ENCODE measurements at places on chromosomes 3 and 15.

DNA sequence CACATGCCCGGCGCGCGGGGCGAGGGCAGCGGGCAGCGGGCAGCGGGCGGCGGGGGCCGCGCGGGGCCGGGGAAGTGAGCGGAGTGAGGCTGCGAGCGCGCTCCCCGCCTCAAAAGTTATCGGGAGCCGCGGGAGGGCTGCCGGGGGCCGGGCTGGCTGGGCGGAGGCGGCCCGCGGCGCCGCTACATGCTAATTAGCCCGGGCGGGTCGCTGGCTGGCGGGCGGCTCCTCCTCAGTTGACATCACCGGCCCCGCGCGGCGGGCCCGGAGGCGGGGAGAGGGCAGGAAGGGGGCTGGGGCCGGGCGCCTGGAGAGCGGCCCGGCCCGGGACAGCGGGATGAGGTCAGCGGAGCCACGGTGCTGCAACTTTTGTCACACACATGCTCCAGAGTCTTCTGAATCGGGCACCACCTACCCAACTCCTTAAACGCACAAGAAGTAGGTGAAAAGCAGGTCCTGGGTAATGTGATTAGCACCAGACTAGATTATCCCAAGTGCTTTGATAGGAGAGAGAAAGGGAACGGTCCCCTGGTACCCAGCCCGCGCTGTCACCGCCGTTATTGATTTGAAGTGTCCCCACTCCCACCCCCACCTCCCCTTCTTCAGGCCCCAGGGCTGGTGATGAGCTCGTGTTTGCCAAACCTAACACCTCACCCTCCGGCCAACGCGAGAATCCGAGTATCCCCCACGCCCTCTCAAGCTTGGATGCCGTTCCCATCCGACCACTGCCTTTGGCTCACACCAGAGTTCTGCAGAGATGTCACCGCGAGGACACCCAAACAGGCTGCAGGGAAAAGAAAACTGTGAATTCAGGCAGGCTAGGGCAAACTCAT lies at the start of gene HEG1:
Gene HEG1, minus strand, starts transcription at position 85 of the 833 bp plus-strand sequence. CDS start 107 bp downstream, outside the sequence.
- DNase-seq, result no peak

DNA sequence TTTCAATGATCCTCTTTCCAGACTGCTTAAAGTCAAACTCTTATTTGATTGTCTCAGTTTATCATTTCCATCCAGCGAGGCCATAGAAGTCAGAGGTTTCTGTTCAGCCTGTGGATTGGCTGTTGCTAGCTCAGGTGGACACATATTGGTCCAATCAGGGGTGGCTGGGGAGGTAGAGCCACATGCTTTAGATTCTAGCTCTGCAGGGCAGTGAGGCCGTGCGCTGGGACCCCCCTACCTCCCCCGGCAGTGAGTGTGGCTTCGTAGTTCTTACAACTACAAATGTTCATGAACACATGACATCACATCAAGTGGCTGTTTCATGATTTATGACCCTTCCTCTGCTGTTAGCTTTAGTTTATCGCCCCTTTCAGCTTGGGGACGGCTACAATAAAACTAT lies 18.0 kb downstream of the APOD start:
- no peak for DNase-seq

DNA sequence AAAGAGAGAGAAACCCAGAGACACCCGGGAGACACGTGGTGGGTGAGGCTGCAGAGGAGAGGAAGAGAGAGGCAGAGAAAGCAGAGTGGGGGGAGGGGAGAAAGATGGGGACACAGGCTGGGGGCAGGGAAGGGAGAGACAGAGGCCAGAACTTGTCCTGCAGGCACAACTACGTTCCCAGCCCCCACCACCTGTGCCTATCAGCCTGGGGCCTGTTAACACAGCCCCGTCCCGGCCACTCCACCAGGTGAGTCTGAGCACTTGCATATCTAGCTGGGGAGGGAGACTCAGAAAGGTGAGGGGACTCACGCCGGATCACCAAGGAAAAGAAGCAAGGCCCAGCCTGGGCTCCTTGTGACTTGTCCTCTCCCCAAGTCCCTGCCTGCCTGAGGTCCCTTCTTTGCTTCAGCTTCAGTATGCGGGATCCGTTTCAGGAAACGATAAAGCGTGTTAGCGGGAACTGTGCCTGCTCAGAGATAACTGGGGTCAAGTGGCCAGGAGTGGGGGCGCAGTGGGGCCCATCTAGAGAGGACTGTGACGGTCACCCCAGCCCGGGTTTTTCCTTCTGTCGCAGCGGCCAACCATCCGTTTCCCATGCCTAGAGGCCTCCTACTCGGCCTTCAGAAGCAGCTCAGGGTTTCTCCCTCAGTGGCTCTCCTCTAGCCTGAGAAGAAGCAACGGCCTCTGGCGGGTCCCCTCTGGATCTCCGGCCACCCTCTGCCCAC lies 10.3 kb downstream of the LINGO1 start:
- DNase-seq, result no peak

GRCh38 chr3:148940983-148941382 lies 50.4 kb upstream of the GYG1 start:
- no peak for DNase-seq

DNA sequence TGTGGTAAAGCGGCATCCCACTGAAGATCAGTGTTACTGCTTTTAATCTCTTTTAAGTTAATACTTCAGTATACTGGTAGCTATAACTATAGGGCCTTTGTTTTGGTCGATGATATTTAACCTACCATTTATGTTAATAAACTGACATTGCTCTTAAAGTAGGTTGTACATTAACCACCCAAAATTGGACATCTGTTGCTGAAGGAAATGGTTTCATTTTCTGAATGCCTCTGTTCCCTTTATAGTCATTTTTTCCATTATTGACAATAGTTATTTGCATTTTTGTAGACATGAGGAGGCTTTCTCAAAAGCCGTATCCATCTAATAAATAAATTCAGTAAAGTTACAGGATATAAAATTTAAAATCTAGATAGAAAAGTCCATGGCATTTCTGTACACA lies 252.4 kb upstream of the UBE2E1 start:
- no peak for DNase-seq

- DNase-seq, result no peak
Observed at GRCh38 chr3:47512416-47513124, 942 bp downstream of the ELP6 start.

DNA sequence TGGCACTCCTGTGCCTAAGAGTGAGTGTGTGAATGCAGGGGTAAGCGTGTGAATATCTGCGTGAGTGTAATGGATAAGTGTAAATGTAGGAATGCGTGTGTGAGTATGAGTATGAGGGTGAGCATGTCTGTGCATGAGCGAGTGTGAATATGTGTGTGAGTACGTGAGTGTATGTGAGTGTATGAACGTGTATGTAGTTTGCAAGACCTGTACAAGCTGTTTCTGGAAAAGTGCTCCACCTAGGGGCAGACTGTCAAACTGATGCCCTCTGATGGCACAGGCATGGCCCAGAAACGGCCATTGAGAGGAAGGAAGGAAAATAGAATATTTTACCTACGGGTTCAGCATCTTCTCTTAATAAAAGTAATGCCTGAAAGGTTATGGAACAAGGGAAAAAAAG lies 24.4 kb upstream of the FRMD4B start:
- DNase-seq, result no peak

DNA sequence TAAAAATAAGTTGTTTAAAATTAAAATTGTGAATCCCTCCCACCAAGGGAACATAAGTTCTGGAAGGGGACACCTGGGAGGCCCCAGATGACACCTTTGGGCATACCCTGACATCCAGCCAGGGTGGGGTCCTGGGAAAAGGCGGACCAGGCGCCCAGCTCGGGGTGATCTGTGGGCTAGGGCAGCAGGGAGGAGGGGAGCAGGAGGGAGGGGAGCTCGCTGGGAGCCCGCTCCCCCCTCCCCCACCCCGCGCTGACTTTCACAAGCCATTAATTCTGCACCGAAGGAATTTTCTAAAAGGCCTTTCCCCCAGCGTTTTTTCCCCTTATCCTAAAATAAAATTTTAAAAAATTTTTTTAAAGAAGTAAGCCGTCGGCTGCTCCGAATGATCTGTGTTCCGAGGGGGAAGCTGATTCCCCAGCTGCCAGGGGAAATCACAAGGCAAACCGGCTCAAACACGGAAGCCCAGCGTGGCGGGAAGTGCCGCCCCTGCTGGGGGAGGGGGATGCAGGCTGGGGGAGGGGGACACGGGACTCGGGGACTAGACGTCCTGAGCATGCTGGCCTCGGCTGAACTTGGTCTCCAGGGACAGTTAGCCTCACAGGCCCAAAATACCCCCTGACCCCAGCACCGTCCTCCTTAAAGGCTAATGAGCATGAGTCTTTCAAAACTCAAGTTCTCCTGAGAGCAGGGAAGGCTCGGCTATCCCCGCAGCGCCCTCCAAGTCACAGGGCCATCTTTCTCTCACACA lies 13.9 kb downstream of the PLXND1 start:
- no peak for DNase-seq

DNA sequence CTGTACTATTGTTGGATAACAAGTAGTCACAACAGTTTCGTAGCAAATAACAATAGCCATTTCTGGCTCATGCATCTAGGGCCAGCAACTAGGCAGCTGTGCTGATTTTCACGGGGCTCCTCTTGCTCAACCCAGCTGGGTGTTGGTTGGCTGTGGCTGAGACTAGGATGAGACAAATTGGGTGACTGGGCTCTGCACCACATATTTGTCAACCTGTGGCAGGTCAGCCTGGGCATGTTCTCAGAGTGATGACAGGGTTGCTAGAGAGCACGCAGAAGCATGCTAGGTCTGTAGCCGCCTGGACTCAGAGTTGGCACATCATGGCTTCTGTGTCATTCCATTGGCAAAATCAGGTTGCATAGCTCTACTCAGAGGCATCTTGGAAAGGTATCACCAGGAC lies 175.9 kb downstream of the OTOL1 start:
- DNase-seq, result no peak

GRCh38 chr15:83446417-83446816 lies 724 bp upstream of the SH3GL3 start:
- DNase-seq, result no peak

GRCh38 chr3:69255928-69256327 lies 130.0 kb downstream of the FRMD4B start:
- no peak for DNase-seq

Measured in NCI-H1417 treated with DMSO at 0.1 percent for 48 hours (cell line).